Right atrium auricular region (tissue), 2 donors: ENCODE measurements at places on chromosomes 13 and 19. TPM values are rescaled to one million over a fixed set of nuclear protein-coding genes. Genes with fewer than 3 reads are reported as not detected.

GRCh38 chr13:51323824-51324511, 15.5 kb upstream of the SERPINE3 start:
- H3K36me3 ChIP-seq, result no peaks in the 10 kb centered on the region
- H3K4me1 ChIP-seq, result no peaks in the 10 kb centered on the region
- no peak for DNase-seq
- no peaks in the 10 kb centered on the region for H3K27me3 ChIP-seq

DNA sequence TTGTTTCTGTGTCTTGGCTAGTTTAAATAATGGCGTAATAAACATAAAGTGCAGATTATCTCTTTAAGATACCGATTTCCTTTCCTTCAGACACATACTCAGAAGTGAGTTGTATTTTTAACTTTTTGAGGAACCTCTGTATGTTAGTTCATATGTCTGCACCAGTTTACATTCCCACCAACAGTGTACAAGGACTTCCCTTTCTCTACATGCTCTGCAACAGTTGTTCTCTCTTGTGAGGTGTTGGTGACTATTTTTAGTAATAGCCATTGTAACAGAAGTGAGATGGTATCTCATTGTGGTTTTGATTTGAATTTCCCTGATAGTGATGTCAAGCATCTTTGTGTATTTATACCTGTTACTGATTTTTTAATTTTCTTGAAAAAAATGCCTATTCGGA, 418.6 kb downstream of the UQCRFS1 start:
- no peaks in the 10 kb centered on the region for H3K27me3 ChIP-seq
- peak overlapping the region; percentile 63 for H3K27ac ChIP-seq
- H3K4me3 ChIP-seq, result peak overlapping the region; percentile 54
- H3K4me1 ChIP-seq, result no peaks in the 10 kb centered on the region
- DNase-seq, result no peak

DNA sequence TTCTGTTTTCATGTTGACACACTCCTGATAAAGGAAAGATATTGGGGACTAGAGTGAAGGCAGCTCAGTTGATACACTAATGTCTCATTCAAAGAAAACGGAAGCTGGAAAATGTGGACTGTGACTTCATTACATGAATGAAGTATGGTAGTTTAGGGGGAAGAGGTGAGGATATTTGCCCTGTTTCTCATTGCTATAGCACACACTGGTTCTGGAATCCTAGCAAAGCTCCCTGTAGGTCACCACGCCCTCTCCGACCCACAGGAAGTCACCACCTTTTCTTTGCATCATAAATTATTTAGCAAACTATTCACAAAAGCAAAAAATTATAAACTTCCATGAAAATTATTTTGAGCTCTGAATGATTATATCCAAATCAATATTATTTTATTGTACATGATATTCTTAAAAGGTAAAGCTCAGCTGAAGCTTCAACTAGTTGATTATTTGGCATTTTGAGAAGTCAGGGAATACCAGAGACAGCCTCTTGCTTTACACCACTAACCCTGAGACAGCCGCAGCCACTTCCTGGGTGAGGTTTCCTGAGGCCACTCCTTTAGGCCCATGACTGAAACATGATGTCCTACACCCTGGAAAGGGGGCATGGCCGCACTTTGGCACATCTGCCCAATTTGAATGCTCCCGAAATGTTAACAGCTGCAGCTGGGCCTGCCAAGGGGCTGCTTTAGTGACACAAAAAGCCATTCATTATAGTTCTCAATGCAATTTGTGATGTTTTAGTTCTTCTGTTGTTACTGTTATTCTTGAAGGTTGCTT, 50.0 kb upstream of the WDFY2 start:
- H3K4me1 ChIP-seq, result no peaks in the 10 kb centered on the region
- H3K27me3 ChIP-seq, result no peaks in the 10 kb centered on the region
- DNase-seq, result peak; percentile 69

The CEACAM20 gene
- total RNA-seq, result not detected

The ZNF30 gene
- 1.7 TPM for total RNA-seq

The TUBB4A gene
- total RNA-seq, result 2.3 TPM

The WDR87 gene
- not detected for total RNA-seq

The RASAL3 gene
- total RNA-seq, result 1.7 TPM
